ENCODE measurements at places on chromosomes 3 and 15.

- DNase-seq: no peak
These were observed 50.3 kb downstream of the PAK2 start for GRCh38 chr3:196789885-196790359.

- no peak for DNase-seq
These were observed 4.1 kb upstream of the MYO1E start for GRCh38 chr15:59376733-59377132.

DNA sequence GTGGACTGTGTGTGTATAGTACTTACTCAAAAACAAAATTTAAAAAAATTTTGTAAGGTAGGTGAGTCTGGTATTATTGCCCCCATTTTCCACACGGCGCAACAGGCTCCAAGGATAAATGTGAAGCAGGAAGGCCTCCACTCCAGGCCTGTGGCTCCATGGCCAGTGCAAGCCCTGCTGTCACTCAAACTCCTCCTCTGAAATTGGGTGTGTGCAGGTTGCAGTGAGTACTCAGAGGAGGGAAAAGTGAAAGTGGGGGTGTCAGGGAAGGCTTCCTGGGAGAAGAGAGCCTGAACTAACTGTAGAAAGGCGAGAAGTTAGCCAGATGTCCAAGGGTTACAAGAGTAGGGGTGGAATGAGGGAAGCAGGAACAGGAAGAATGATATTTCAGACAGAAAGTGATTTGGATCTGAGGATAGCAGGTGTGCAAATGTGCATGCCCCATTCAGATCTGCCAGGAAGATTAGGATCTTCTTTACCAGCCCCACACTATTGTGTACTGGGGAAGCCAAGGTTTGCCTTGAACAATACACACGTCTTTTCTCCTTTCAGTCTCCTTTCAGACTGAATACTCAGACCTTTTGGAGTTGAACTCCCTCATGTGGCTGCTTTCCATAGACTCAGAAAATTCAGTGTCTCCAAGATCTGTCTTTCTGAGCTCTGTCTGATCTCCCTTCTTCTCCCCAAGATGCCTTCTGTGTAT, 48.7 kb upstream of the RYK start:
- DNase-seq: no peak

GRCh38 chr3:26102376-26102775, 312.5 kb downstream of the OXSM start:
- DNase-seq: no peak

DNA sequence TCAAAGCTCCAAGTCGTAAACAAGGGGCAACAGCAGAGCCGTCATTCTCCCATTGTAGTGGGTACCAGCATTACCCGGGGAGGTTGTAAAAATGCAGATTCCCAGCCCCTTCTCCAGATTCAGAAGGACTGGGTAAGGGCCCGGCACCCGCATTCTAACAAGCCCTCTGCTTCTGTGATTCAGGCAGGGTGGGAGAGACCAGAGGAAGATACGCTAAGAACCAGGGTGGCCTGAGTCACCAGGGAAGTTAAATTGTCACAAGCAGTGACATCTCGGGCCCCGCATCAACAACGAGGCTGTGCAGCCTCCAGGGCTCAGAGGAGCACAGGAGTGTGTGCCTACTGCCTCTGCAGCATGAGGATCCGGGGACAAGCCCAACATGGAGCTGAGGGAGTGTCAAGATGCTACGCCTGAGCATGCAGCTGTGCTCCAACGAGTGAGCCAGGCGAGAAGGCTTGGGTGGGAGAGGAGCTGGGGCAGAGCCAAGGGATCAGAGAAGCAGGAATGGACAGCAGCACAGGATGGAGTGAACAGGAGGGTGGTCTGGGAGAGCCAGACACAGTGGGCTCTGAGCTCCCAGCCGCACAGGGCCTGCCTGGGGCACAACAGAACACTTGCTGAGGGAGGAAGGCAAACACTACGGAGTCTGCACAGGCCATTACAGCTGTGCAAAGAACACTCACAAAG, 68.5 kb downstream of the CPN2 start:
- no peak for DNase-seq

DNA sequence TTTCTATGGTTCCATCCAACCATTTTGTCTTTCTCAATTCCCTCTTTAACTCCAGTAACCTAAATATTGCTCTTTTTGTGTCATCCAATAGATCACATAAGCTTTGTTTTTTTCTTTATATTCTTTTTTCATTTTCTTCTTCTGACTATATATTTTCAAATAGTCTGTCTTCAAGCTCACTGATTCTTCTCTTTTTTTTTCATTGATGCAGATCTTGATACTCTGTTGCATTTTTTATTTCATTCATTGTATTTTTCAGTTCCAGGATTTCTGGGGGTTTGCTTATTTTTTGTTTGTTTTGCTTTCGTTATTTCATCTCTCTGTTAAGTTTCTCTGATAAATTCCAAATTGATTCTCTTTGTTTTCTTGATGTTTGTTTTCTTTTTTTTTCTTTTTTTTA, 36.2 kb downstream of the CLDN1 start:
- DNase-seq: no peak
